Neural progenitor cell (in vitro differentiated cells): ENCODE measurements at places on chromosomes 1 and 21. TPM values are rescaled to one million over a fixed set of nuclear protein-coding genes. Genes with fewer than 3 reads are reported as not detected.

GRCh38 chr1:233300326-233300725 lies 4.8 kb upstream of the PCNX2 start:
- H3K27ac ChIP-seq: no peak overlapping the region
- no peaks in the 10 kb centered on the region for H3K4me1 ChIP-seq
- no peak for DNase-seq
- no peak overlapping the region for H3K4me3 ChIP-seq

The DOCK7 gene
- total RNA-seq: 71.9 and 92.7 TPM in 2 replicates

GRCh38 chr1:215599418-215600074 lies 32.4 kb downstream of the KCTD3 start:
- peaks cover 13% of the 10 kb centered on the region for H3K4me1 ChIP-seq
- H3K27ac ChIP-seq: peak overlapping the region; percentile 11
- H3K4me3 ChIP-seq: no peak overlapping the region
- no peaks in the 10 kb centered on the region for H3K36me3 ChIP-seq
- peak; percentile 18 for DNase-seq

DNA sequence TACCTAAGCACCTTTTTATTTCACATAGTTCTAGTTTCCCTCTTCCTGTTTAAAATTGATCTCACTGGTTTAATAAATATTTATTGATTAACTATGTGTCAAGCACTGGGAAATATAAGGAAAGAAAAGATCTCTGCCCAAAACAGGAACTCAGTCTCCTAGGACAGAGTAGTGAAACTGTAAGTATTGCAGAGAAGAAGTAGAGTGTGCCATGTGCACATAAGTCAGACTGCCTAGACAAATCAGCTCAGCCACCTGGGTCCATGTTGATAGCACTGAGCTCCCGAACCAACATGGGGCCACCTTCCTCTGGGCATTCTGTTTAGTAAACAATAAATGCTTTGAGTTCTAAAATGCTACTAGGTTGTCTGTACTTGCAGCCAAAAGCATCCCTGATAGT lies 9.8 kb upstream of the SSX2IP start:
- no peaks in the 10 kb centered on the region for H3K27me3 ChIP-seq
- no peak overlapping the region for H3K27ac ChIP-seq
- no peak overlapping the region for H3K4me3 ChIP-seq
- H3K36me3 ChIP-seq: no peaks in the 10 kb centered on the region

DNA sequence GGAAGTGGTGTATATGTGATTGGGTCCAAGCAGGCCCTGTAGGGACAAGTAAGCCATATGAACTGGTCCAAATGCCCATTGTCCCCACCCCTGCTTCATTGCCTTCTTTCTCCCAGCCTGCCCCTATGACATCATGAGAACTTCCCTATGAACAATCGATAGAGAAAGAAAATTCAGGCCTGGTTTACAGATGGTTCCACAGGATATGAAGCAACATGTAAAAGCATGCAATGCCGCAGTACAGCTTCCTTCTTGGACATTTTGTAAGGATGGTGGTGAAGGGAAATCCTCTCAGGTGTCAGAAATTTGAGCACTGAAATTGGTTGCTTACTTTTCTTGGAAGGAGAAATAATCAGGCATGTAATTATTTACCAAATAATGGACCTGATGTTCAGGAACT lies 581.7 kb downstream of the MRPL39 start:
- H3K36me3 ChIP-seq: no peaks in the 10 kb centered on the region
- H3K27me3 ChIP-seq: no peaks in the 10 kb centered on the region
- no peak for DNase-seq

DNA sequence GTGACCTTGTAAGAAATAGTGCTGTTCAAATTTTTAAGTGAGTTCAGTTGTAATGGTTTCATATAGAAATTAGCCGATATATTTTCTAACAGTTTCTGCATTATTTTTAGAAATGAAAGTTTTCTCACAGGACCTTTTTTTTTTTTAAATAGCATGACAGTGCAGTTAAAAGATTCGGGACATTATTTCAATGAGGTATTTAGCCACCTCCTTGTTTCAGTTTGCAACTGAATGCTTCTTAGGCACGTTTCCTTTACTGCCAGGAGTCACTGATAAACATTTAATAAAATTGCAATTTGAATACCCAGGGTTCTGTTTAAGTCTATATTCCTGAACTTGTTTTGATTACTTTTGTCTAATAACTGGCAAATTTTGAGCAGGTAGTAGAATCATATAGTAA lies 304.7 kb downstream of the TM2D1 start:
- no peak for DNase-seq
- no peaks in the 10 kb centered on the region for H3K27me3 ChIP-seq
- H3K4me3 ChIP-seq: no peak overlapping the region
- no peaks in the 10 kb centered on the region for H3K36me3 ChIP-seq

GRCh38 chr1:240338837-240339236 lies 247.2 kb downstream of the FMN2 start:
- DNase-seq: no peak
- H3K36me3 ChIP-seq: no peaks in the 10 kb centered on the region
- no peak overlapping the region for H3K4me3 ChIP-seq
- no peaks in the 10 kb centered on the region for H3K27me3 ChIP-seq

- no peak overlapping the region for H3K27ac ChIP-seq
- H3K4me3 ChIP-seq: no peak overlapping the region
- DNase-seq: no peak
- peaks cover 9% of the 10 kb centered on the region for H3K4me1 ChIP-seq
- H3K36me3 ChIP-seq: no peaks in the 10 kb centered on the region
Observed at GRCh38 chr21:46124926-46125845, 27.3 kb downstream of the COL6A2 start.
